H1 (cell line): ENCODE measurements at places on chromosomes 1 and 21.

DNA sequence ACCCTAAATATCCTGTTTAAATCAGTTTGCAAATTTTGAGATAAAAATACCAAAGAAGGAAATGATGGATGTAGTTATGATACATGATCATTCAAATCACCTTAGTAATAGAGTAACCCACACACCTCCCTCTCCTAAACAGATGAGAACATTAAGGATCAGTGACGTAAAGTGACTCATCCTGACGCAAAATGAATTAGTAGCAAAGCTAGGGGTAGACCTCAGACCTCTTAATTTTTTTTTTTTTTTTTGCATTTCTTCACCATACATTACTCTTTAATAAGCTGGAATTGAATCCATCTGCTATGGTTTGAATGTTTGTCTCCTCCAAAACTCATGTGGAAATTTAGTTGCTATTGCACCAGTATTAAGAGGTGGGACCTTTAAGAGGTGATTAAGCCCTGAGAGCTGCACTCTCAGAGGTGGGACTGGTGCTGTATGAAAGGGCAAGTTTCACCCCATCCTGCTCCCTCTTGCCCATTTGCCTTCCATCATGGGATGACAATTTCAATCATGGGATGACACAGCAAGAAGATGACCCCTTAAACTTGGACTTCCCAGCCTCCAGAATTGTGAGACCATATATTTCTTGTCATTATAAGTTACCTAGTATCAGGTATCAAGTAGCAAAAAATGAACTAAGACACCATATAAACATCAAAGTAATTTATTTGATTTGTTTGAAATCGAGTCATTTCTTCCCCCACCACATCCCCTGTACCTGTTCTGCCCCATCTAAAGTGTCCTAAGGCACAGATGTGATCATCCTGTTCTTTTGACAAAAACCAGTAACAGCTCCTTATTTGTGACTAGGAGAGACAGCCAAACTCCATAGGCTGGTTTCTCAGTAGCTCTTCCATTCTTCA is 114.6 kb upstream of the DUSP10 start:
- no peak for DNase-seq

DNA sequence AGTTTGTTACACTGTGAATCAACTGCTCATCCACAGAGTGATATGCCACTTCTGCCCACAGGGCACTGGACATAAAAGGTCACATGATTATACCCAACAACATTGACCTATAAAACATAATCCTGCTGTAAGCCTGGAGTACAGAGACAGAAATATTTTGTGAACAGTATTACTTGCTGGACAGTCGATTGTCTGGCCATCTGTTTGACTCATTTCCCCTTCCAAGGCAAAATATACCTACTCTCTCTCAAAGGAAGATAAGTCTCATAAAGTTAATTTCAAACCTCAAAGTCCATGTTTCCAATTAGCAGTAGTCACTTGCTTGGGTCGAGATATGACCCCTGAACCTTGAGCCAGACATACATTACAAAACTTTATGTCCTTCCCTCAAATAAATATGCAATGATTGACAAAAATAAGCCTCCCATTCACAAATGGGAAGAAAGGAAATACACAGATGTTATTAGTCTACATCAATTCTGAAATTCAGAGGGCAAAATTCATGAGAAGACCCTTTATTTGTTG is 39.3 kb upstream of the RGS18 start:
- no peak for DNase-seq

DNA sequence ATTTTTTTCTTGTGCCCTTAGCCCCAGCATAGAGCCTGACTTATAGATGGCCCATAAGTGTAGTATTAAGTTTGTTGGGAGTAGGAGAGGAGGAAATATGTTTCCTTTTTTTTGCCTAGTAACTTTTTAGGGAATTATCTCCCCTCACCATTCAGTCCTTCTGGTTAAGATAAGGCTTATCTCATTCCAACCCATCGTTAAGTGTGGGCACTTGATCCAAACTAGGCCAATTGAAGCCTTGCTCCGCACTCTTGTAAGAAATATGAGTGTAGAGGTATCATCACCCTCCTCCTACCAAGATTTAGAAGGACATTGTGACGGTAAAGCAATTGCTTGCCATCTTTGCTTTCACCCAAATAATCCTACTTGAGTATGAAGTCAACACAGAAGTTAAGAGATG is 8.8 kb upstream of the FGGY start:
- no peak for DNase-seq

GRCh38 chr1:9850442-9851162 is 26.8 kb upstream of the CLSTN1 start:
- peak; percentile 64 for DNase-seq

DNA sequence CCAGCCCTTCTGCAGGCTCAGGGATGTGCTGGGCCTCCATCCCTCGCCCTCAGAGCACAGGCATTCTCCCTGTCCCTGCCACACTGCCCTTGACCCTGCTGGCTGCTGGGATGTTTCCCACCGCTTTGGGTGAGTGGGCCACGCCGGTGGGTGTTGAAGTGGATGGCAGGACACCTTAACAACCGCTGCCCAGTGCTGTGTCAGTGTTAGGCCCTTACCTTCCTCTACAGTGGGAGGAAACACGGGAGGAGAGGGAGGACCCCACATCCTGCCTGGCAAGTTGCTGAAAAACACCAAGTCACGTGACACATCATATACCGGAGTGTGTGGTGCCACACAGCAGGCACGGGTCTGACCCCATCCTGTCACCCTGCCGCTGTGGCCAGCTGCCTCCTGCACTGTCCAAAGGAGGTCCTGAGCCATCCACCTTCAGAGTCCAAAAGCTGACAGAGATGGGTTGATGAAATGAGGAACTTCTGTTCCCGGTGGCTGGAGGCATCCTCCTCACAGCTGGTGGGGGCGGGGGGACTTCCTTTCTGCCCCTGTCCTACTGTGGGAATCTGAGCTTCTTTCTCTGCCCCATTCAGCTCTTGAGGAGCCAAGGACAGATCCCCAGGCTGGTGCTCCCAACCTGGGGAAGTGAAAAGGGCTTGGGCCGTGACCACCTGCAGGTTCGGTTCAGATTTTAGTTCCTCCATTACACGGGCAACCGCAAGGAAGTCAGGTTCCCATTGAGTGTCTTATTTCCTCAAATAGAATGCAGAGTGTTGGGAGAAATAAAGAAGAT is 3.2 kb upstream of the THEMIS2 start:
- DNase-seq: no peak

DNA sequence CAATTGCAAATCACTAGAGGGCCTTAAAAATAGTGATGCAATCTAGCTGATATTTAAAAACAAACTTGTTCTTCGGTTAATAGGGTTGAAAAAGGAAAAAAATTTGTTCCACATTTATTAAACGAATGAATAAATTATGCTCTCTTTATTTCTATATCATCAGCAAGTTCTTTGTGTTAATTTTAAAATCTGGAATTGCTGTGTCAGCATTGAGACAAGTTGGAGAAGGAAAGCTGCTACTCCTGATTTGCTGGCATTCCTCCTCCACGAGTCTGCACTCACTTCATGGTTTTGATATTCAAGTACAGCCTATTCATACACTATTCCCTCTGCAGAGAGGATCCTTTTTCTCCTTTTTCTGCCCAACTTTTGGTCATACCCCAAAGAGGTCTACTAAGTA is 117.6 kb downstream of the MRPL39 start:
- no peak for DNase-seq

DNA sequence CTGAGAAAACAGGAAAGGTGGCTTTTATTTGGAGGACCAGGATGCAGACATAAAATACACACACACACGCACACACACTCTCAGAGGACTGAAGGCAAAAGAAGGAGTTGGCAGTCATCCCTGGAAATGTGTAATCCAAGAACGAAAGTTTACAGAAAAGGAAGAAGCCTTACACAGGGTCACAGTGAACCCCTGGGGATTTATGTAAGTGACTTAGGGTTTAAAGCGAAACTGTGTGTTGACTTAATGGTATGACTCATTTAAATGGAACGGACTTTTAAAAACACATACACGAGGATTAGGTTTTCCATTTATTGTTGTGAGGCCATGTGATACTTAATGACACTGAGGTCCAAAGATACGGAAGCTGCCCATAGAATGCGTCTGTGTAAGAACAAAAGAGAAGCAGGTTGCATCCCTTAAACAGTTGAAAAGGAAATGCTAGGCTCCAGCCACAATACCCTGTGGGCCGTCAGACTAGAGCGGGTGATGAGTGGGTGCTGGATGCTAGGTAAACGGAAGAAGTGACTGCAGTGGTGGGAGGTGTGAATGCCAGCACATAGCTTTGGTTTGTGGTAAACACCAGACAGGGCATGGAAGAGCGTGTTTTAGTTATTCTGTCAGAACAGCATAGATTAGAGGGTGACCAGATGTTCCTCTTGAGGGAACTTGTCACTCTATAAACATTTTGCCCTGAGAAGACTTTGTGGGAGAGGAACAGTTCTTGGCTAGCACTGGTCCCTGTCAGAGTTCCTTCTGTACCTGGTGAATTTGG is 21.6 kb upstream of the BCL10 start:
- DNase-seq: no peak

DNA sequence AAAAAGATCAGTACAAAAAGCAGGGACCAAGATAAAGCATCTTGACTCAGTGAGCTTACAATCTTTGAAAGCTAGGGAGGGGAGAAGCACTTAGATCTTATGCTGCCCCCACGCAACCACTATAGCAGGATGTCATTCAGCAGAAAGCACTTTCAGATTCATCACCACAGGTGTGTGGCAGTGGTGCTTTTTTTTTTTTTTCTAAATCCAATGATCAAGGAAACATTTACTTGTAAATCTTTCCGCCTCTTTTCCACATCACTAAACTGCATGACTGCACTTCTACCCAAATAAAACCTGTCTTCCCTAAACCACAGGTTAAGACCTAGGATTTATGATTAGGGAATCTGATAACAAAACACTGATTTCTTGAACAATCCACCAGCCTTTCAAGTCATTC is 154.8 kb downstream of the SLC45A1 start:
- DNase-seq: no peak

- peak; percentile 78 for DNase-seq
Measured at GRCh38 chr1:205335692-205336091, 14.1 kb upstream of the NUAK2 start.

- DNase-seq: no peak
Measured at GRCh38 chr1:110717179-110717578, 42.4 kb upstream of the KCNA3 start.

DNA sequence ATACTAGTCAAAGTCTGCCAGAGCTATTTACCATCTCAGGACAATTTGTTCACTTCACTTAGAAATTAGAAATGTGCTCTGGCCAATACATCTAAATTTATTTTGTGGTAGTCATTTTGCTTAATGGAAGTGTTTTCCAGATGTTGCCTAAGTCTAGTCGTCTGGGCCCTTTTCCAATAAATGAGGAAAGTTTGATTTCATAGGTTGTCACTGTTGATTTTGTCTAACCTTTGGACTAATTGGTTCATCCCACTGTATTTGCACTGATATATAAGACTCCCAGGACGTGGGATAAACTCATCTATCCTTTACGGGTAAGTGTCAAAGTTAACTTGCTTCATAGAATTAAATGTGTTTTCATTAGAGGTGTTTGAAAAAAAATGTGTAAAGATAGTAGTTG is 79.1 kb downstream of the TPR start:
- no peak for DNase-seq

DNA sequence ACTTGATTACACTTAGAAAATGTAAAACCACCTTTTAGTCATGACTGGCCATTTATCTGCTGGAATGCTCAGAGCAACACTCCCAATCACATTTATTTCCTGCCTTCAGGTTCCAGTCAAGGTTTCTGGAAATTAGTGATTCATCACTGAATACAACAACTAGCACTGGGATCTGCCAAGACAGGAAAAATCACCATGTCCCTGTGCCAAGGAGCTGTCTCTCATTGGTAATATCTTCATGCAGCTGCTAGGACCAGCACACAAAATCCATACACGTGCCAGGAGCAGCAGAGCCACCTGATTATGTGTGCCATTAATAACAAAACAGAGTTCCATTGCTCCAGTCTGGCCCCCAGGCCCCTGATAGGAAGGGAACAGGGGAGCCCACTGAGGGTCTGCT is 194.6 kb downstream of the TNR start:
- no peak for DNase-seq

GRCh38 chr1:6612641-6613360 is 730 bp upstream of the PHF13 start:
- no peak for DNase-seq

DNA sequence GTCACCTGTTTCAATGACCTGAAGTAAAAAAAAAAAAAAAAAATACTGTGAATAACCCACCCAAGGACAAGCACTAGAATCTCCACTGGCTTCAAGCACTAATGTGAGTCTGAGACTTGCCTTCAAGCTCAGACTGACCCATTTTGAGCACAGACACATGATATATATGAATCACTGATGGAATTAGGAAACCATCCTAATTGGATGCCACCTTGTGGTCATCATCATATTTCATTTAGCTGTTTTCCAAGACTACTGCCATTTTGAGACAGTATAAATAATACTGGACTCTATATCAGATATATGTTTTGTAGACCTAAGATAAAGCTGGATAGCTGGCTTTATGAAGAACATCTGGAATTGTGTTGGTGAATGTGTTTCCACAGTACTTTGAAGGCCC is 1232.0 kb downstream of the KCNT2 start:
- no peak for DNase-seq

DNA sequence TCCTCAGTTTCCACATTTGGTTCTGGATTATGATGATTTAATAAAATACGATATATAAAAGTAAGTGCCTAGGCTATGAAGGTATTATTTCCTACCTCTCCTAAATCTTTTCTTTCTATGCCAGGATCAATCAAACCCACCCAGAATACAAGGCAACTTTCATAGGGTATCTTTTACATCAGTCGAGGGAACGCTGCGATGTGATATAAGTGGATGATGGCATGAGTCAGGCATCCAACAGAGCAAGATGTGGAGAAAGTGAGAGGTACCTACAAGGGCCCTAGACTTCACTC is 781 bp downstream of the TTLL7 start:
- no peak for DNase-seq

- DNase-seq: no peak
Measured at GRCh38 chr1:3312898-3313575, 141.4 kb upstream of the ARHGEF16 start.

DNA sequence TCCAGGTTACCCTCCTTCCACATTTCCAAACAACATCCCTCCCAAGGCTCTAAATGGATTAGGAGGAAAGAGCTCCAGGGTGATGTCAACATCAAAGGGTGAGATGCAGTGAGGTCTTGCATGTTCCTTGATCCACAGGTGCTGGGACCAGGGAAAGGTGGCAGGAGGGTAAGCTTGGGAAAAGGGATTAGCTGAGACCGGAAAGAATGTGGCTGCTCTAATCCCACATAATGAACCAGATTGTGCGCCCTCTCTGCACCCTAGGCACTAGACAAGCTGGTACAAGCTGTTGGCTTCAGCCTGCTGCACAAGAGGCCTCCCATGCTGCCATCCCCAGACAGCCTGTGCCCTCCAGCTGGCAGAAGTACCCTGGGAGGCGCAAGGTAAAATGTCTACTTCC is 34.9 kb downstream of the PLXNA2 start:
- no peak for DNase-seq

DNA sequence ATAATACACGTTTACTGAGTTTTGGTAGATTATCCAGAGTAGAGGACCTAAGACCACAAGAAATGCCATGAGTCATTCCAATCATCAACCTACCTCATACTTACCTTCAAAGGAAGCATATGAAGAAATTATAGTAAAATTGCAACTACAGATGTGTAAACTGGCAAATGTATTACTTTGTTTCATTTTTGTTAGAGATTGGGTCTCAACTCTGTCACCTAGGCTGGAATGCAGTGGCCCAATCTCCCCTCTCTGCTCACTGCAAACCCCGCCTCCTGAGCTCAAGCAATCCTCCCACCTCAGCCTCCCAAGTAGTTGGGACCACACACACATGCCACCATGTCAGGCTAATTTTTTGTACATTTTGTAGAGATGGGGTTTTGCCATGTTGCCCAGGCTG is 5.2 kb downstream of the TMCO1 start:
- DNase-seq: no peak

- no peak for DNase-seq
Measured at GRCh38 chr1:243791586-243792267, 58.3 kb downstream of the AKT3 start.
